ENCODE measurements at places on chromosomes 4 and X.

DNA sequence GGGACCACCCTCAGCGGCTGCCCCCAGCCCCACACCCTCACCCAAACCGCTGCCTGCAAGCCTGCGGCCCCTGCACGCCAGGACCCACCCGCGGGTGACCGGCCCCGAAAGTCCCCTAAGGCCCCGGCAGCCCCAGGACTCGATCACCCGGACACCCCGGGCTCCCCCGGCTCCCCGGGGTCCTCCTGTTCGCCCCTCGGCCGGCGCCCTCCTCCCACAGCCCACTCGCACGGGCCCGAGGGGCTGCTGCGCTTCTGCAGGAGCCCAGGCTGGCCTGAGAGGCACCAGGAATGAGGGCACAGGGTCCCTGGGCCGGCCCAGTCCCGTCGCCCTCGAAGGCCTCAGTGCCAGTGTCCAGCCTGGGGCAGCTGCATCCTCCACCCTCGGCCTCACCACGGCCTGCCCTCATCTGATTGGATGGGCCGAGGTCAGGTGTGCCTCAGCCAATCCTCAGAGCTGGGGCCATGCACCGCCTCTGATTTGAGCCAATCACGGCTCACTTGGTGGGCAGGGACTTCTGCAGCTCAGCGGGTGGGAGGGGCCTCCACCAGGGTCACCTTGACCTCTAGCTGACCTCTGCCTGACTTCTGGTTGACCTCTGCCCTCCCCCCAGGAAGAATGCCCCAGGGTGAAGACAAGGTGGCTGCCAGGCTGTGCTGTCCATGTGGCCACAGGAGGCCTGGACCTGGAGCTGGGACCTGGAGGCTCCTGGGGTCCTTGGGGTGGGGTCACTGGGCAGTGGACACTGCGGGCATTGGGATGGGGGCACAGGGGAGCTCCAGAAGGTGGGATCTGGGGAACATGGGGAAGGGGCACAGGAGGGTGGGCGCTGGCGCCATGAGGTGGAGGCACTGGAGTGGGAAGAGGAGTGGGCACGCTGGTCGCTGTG is 97.6 kb upstream of the NKX1-1 start:
- no peak for DNase-seq

GRCh38 chr4:96895826-96896225 is 1055.9 kb downstream of the PDHA2 start:
- DNase-seq = no peak

DNA sequence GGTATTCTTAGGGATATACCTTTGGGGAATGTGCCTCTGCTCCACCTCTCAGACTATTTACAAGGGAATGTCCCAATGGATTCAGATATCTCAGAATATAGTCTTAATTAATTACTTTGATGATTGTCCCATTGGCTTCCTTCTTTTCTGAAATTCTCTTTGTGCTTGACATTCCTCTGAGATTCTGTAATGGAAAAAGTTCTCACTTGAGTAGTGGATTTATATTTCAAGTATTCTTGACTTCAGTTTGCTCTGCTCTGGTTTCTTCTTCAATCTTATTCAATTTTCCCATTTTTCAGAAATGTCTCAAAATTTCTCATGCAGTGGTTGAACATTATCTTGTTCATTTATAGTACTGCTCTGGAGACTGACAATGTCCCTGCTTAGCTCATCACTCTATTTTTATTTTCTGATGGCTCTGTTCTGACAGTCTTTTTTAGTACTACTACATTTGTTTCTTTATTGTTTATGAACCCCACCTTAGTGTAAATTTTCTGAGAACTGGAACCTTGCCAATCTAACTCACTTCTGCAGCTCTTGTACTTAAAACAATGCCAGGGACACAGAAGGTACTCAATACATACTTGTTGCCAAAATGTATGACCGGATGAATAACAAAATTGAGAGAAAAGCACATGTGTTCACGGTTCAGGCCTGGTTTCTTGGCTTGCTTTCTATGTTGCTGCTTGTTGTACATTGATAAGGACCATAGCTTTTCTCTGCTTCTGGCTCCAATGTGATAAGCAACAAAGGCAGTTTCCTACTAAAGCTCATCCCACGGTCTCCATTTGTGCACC is 471.7 kb downstream of the GASK1B start:
- no peak for DNase-seq

DNA sequence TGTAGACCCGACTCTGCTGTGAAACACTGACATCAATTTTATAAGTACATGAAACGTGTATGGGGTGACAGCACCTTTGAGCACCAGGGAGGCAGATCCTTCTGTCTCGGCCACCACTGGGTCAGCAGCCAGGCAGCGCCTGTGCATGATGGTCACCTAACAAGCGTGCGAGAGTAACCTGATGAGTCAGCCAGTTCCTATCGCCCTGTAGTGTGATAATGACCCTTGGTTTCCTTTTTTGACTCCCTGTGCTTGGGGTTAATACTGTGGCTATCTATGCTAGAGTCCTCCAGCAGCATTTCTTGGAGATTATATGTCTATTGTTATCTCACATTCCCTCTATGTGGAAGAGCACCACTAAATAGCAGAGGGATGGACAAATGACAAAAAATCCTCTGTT is 101.6 kb downstream of the NPNT start:
- no peak for DNase-seq

DNA sequence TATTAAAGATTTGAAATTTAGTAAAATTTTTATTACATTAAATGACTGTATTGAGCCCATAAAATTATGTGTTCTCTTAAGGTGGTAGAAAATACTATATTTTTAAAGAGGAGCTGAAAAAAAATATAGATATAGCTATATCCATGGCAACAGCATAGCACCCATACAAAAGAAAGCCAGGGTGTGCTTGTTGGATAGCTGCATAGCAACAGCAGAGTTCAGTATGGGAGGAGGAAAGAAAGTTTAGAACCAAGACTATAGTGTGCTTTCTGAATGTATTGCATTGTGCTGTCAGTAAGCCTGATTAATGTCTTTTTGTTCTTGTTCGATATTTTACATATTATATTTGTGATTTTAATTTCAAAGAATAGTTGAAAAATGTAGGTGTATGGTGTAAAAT is 78.4 kb downstream of the GRID2 start:
- no peak for DNase-seq

DNA sequence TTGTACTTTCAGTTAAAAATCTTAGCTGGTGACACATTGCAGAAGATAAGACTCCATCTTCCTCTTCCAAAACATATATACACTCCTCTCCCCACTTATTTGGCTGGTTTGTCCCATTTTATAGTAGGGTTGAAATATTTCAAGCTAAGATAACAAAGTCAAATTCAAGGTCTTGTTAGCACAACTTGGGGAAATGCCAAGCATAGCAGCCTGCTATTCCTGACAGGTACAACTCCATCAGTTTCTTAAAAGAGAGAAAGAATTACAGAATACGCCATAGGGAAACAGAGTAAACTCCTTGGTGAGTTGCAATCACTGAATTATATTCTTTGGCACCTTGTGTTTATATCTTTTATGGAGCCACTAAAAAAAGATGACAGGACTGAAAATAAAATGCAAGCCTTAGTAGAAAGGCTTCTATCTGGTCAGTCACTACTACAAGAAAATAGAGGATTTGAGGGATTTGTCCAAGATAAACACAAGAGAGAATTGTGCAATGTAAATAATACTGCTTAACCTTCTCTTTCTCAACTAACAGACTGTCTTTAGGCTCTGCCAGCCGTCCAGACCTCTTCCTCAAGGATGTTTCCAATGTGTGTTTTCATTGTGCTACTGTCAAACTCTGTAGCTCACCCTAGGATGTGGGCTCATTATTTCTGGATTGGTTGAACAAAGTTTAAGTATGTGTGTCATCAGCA is 170.3 kb downstream of the VEGFC start:
- no peak for DNase-seq

- DNase-seq = no peak
These were observed 97.0 kb upstream of the PTPN13 start for GRCh38 chr4:86497131-86497530.

DNA sequence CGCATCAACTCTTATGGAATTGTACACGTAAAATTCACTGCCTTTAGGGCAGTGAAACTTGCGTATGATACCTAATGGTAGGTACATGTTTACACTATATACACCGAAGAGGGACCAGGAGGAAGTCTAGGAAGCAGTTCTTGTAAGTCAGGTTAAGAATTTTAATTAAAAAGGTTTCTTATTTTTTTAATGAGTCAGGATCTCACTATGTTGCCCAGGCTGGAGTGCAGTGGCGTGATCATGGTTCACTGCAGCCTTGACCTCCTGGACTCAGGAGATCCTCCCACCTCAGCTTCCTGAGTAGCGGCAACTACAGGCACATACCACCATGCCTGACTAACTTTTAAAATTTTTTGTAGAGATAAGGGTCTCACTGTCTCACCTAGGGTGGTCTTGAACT is 6.6 kb downstream of the NUDT9 start:
- no peak for DNase-seq

DNA sequence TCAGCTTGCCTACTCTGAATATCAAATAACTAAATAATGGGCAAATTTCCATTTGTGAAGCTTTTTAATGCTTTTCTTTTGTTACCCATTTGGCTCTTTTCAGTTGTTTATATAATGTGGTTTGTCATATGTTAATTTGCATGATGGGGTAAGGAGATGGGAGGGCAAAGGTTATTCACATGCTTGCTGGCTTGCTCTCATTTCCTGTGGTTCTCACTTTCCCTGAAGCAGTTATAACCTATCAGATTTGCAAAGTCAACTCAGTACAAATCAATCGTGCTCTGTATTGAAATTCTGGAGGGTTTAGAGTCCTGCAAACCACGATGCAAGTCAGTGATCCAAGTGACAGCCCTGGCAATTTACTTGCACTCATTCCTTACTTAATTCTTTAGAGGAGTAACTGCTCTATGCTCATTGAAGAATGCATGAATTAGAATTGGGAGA is 711.2 kb downstream of the ADGRL3 start:
- DNase-seq = no peak

DNA sequence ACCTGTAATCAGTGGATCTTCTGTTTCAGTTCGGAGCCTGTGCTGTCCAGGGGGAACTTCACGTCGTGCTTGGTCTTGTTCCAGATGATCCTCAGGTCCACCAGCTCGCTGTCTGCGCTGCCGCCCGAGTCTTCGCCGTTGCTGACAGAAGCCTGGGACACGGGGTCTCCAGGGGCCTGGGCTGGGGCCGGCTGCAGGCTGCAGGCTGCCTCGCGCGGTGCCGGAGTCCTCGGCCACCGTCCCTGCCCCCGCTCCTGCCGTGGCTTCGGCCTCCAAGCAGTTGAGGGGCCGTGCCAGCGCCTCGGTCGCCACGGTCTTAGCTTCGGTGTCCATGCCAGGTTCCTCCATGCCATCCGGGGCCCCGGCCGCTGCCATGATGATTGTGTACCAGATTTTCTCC is 37.3 kb upstream of the CCNI start:
- DNase-seq = no peak

- no peak for DNase-seq
These were observed 72.4 kb upstream of the LONRF3 start for GRCh38 chrX:118901991-118902390.

GRCh38 chrX:154605566-154605965 is 13.5 kb downstream of the CTAG1B start:
- DNase-seq = no peak

DNA sequence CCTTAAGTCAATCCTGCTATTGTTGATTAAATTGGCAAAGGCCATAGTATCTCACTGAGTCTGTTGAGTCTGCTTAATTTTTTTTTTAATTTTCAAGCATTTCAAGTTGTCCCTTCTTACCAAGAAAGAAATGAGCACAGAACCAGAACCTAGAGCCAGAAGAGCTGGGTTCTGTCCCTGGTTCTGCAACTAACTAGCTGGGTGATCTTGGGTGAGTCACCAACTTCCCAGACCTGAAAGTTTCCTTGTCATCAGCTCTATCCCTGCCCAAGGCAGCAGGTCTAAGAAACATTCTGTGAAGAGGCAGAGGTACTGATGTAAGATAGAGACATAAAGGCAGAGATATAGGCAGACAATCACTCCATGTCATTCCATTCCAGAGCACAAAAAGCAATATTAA is 17.3 kb downstream of the TEC start:
- DNase-seq = no peak

DNA sequence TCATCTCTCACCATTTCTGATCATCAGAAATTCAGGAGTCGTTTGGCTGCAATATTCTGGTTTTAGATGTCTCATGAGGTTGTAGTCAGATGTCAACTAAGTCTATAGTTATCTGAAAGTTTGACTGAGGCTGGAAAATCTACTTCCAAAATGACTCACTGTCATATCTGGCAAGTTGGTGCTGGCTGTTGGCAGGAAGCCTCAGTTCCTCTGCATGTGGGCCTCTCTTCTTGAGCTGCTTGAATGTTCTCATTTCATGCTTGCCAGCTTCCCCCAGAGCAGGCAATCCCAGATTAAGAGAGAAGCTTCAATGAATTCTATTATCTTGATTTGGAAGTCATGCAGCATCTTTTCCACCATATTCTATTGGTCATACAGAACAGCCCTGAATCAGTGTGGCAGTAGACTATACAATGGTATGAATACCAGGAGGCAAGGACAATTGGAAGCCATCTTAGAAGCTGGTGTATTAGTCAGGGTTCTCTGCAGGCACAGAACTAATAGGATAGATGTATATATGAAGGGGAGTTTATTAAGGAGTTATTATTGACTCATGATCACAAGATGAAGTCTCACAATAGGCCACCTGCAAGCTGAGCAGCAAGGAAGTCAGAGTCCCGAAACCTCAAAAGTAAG is 46.8 kb upstream of the ELF2 start:
- no peak for DNase-seq

Measured in right renal cortex interstitium (tissue), 3 donors.